NCI-H460 (cell line): ENCODE measurements at places on chromosomes 7 and 10.

GRCh38 chr7:139597028-139597427 is 73.5 kb downstream of the CLEC2L start:
- no peak for DNase-seq

DNA sequence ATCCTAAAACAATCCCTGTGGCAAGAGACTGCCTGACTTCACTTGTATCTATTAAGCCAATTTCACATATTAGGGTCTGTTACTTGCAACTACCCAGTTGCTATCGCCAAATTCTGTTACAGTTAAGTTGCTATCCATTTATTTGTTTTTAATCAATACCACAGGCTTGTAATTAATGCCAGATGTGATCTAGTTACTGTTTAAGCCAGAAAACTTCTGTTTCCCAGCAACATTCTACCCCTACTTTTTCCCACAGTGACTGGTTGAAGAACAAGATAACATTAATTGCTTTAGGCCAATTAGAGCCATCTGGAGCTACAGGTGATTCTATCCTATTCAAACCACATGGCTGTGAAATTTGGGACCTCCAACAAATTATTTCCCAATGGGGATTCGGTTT is 131.3 kb downstream of the ALOX5 start:
- no peak for DNase-seq

GRCh38 chr7:116678780-116679179 is 6.8 kb downstream of the MET start:
- no peak for DNase-seq

- no peak for DNase-seq
Observed at GRCh38 chr7:73817121-73817520, 13.7 kb upstream of the CLDN4 start.

DNA sequence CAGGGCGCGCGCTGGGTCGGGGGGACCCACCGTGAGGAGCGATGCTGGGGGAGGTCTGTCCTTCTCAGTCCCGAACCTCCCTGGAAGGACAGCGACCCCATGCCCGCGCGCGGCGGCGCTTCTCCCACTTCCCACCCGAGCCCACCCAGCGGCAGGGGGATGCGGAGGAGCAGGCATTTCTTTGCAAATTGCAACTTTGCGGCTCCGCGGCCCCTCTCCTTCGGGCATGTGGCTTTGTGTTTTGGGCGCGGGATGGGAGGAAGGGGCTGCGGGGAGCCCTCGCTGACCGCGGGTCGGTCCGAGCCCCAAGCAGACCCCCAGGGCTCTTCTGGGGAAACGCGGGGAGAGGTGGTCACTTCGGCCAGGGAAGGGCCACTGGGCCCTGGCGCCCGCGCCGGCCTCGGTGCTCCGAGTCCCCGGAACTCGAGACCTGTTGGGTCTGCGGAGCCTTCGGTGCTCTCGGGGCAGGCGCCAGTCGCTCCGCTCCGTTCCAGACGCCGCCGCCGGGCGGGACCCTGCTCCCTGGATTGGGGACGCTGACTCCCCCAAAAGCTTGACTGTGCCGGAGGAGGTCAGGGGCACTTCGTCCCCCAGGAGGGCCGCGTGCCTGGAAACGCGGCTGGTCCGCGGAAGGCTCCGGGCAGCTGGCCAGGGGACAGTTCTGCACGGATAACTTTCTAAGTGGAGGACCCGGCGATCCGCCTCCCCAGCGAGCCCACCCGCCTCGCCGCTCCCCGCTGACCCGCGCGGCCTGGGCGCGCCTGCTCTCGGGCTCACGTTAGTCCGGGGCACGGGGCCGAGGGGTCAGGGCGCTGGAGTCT is 164.2 kb upstream of the DPP6 start:
- DNase-seq, result no peak

DNA sequence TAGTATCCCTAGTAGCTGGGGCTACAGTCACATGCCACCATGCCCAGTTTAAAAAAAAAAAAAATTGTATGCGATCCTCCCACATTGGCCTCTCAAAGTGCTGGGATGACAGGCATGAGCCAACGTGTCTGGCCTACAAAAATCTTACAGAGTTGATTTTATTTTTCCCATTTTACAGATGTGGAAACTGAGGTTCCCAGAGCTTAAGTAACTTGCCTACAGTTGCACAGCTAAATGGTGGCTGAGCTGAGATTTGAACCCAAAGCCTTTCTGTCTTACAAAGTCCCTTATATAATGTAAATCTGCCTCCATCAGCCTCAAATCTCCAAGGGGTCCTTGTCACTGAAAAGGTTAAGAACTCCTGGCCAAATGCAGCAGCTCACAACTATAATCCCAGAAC is 24.6 kb upstream of the LIMK1 start:
- DNase-seq, result no peak

- no peak for DNase-seq
Observed at GRCh38 chr10:63055705-63056104, 77.4 kb upstream of the NRBF2 start.

DNA sequence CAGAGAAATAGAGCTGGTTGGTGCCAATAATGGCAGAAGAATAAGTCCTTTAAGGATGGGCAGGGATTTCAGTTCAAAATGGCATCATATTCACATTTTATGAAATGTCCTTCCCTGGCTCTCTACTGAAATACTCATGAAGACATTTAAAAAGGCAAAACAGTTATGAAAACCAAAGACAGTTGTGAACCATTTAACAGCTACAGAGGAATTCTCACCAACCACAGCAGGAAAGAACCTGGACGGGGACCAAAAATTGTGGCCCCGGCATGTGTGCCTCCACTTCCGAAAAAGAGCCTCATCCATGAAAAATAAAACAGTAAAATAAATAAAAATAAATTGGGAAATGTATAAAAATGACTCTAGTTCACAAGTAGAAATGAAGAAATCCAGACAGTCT is 539.5 kb downstream of the SUGCT start:
- no peak for DNase-seq

DNA sequence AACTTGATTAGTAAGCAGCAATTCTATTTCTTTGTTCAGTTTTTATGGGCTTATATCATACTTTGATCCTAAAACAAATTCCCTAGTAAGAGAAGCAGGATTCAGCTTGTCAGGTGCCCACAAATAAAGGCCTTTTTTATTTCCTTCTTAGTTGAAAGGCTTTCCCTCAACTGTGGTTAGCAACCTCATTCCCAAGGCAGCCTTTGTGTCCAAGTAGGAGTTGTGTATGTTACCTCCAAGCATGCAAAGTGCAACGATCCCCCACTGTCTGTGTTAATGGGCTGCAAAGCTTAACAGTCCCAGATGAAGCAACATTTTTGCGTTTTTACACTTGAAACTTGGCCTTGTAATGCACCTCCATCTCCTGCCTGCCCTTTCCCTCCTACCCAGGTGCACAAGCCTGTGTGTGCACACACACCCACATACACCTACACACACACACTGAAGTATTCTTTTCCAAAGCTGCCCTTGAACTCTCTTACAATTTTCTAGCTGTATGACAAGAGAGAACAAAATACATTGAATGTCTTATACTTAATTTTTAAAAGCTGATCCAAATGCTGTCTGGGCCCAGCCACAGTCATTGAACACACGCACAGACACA is 278.2 kb downstream of the SNX13 start:
- DNase-seq, result no peak

GRCh38 chr7:102012941-102013461 is 195.6 kb downstream of the CUX1 start:
- no peak for DNase-seq

- no peak for DNase-seq
Observed at GRCh38 chr10:46092524-46093081, 46.5 kb upstream of the MSMB start.

DNA sequence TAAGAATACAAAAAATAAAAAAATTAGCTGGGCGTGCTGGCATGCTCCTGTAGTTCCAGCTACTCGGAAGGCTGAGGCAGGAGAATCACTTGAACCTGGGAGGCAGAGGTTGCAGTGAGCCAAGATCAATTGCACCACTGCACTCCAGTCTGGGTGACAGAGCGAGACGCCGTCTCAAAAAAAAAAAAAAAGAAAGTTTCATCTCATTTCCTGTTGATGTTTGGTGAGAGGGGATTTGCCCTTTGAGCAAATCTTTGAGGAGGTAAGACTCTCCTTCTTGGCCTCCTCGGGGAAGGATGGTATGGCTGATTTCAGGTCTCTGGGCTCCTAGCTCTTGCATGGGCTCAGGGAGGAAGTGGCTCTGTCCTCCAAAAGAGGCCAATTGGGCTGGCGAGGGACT is 3.6 kb upstream of the GRID2IP start:
- no peak for DNase-seq

DNA sequence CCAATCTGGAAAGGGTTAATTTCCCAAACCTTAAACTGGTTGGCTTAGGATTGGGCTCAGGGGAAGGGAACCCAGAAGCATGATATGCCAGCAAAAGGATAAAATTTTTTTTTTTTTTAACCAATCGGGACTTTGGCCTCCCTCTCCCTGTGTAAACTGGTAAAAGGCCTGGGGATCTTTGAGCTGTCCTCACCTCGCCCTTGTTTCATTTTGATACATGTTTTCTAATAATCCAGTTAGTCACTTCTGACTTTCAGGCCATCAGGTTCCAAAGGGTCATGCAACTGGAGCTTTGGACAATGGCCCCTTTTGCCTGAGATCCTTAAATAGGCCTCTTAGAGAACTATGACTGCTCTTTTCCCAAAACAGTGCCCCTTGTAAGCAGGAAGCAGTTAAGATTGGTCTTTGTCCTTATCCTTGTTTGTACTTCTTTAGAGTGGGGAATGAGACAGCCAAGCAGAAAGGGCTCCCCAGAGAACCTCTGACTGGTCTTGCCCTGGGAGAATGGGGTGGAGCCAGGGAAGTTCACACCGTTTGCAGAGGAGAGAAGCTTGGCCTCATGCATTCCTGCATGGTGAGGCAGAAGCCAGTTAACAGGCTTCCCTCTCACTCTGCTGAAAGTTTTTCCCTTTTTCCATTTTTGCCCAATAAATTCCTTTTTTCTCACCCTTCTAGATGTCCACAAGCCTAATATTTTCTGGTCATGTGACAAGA is 424.2 kb upstream of the CNTNAP2 start:
- no peak for DNase-seq

GRCh38 chr10:123835575-123835974 is 56.0 kb downstream of the CPXM2 start:
- DNase-seq, result no peak

DNA sequence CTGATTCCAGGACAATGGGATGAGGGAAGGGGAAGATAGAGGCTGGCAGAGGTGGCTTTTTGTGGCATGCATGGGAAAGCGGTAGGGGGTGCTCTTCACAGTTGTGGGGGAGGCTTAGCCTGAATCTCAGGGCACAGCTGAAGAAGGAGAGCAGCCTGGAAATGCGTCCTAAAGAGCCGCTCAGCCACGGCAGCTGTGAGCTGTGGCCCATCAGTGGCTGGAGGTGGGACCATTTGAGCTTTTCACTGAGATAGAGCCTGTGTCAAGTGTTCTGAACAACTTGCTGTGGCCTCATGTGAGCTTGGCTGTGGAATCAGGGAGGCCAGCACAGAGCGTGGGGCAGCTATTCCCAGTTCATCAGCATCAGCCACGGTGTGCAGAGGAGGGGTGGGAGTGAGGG is 100.3 kb upstream of the INSYN2A start:
- no peak for DNase-seq

GRCh38 chr7:17681965-17682364 is 258.3 kb downstream of the SNX13 start:
- DNase-seq, result no peak

DNA sequence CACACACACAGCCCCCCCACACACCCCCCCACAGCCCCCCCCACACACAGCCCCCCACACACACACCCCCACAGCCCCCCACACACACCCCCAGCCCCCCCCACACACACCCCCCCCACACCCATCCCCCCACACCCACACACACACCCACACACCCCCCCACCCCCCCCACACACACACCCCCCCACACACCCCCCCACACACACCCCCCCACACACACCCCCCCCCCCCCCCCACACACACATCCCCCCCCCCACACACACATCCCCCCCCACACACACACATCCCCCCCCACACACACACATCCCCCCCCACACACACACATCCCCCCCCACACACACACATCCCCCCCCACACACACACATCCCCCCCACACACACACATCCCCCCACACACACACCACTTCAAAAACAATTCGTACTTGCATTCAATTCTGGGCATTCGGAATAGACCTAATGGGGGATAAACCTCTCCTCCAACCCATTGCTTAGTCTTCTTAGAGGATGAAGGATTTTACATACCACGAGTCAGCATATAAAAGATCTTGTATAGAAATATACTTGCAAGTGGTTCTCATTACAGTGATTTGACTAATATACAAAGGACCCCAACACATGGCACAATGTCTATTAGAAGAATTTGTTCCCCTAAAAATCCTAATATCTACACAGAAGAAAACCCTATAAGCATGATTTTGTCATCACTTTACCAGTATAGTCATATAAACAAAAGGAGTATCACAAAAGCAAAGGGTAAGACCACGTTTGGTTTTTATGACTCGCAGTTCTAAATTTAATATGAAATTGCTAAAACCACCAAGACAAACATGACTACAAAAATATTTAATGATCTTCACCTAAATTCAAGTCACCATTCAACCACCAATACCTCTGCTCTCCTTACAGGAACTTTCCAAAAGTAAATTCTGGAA is 80.9 kb downstream of the DIP2C start:
- no peak for DNase-seq

DNA sequence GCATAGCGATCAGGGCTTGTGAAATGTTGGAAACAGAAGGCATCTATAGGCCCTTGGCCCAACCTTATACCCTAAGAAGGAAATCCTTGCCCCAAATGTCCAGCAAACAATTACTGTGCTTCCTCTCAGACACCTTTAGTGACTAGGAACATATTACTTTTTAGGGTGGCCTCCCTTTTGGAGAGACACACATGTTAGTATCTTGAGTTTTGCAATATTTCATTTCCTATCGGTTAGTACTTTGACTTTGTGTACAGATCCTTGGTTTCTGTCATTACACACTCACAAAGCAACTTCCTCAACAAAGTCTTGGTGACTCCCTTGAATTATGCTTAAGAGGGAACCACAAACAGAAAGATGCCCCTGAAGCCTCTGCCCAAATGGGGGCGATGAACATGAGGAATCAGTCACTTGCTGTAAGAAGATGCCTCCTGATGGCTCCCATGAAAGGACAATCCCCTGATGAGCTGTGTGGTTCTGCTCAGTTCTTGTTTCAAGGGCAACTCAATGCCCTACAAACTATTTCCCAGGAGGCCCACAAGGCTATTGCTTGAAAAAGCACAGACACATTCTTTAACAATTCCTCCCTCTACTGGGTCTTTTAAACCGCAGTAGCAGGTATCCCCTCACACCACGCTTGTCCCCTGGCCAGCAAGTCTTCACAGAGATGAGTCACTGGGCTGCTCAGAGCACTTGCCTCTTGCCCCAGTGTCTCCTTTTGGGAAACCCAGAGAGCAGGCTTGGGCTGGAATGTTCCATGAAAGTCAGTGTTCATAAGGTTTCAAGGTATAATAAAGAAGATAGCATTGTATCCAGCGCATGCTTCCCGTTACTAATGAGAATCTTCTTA is 196.2 kb downstream of the FANK1 start:
- no peak for DNase-seq

GRCh38 chr7:138610671-138611170 is 90.4 kb downstream of the SVOPL start:
- no peak for DNase-seq

GRCh38 chr7:151198945-151199848 is 11.1 kb downstream of the H2BK1 start:
- no peak for DNase-seq

- DNase-seq, result no peak
Observed at GRCh38 chr10:13327534-13327933, 20.6 kb downstream of the SEPHS1 start.

- no peak for DNase-seq
Observed at GRCh38 chr10:110655320-110655719, 11.2 kb downstream of the RBM20 start.
